ENCODE measurements at places on chromosomes 13 and 19.

DNA sequence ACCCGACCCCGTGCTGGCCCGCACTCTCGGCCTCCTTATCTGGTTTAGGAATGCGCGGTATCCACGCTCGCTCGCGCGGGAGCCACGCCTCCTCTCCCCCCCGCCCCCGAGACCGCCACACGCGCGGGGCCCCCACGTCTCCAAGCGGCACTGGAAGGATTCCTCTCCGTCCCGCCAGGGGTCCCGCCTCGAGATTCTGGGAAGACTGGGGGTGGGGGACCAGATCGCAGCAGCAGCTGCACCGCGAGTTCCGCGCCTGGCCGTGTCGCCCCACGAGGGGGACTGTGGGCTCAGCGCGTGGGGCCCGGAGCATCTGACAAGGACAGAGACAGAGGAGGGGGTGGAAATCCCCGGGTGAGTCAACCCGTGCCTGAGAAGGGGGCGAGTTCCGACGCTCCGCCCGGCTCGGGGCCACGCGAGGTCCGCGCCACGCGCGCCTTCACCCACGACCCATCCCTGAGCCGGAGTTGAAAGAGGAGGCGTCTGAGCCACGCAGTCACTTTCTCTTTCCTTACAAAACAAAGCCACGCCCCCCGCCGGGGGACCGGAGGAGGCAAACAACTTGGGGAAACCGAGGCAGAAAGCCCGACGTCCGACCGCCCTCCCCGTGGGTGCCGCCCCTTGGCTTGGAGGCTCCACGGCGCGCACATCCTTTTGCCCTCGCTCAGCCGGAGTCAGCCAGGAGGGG lies 814 bp downstream of the S1PR2 start:
- DNase-seq, result peak; percentile 22

GRCh38 chr19:48444129-48444935 lies 1.5 kb upstream of the GRWD1 start:
- DNase-seq, result no peak

DNA sequence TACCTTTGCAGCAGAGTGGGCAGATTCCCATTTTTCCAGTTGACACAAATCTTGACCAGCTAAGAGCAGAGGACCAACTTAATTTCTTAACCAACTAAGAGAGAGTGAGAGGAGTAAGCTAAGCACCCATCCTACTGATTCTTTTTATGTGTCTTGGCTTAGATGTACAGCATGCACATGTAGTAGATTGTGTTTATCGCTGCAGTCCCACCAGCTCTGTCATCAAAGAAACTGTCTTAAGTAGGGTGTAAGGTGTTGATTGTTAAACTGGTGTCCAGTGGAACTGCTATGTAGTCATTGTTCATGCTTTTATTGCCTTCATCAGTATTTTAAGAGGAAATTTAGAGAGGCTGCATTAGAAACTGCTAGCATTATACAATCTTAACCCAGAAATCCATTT lies 9.0 kb upstream of the UFM1 start:
- DNase-seq, result no peak

GRCh38 chr13:39095500-39095899 lies 57.2 kb downstream of the NHLRC3 start:
- no peak for DNase-seq

GRCh38 chr13:37409756-37410155 lies 188.8 kb downstream of the POSTN start:
- DNase-seq, result no peak

Data from stimulated activated CD4-positive, alpha-beta T cell treated with anti-CD3 and anti-CD28 coated beads, Interleukin-12 subunit alpha, Interleukin-12 subunit beta, amount 100 ng/mL, for 48 hours (primary cell).